ENCODE measurements at places on chromosomes 2 and 18.

DNA sequence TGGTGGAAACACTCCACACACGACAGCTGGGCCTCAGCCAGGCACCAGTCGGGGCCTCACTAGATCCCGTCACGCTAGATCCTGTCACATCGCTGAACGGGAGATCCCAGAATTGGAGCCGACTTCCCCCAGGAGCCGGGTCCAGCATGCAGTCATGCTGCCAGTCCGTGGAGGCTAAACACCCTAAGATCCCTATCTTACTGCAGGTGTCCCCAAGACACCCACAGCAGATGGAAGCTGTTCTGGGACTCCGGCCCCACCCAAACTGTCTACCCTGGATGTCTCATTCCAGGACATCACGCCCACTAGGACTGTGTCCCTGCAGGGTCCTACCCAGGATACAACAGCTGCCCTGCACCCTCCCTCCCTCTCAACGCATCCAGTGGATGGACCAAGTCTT, 23.4 kb downstream of the ZNF516 start:
- no peak for DNase-seq

GRCh38 chr2:111135910-111136297, 15.2 kb downstream of the BCL2L11 start:
- no peak for DNase-seq

- DNase-seq, result no peak
Observed at GRCh38 chr18:8699948-8700347, 5.4 kb upstream of the MTCL1 start.

GRCh38 chr2:84781942-84782716, 98.8 kb downstream of the TRABD2A start:
- no peak for DNase-seq

GRCh38 chr18:77359561-77360314, 110.1 kb downstream of the GALR1 start:
- no peak for DNase-seq
